ENCODE measurements at places on chromosomes 12 and 14. TPM values are rescaled to one million over a fixed set of nuclear protein-coding genes. Genes with fewer than 3 reads are reported as not detected.

GRCh38 chr12:9331218-9331626, 123.0 kb upstream of the PZP start:
- H3K27me3 ChIP-seq = no peaks in the 10 kb centered on the region
- no peaks in the 10 kb centered on the region for H3K36me3 ChIP-seq
- peak; percentile 66 for DNase-seq
- H3K27ac ChIP-seq = no peak overlapping the region

- H3K4me3 ChIP-seq = no peak overlapping the region
- no peak for DNase-seq
- H3K36me3 ChIP-seq = no peaks in the 10 kb centered on the region
- no peak overlapping the region for H3K27ac ChIP-seq
- H3K4me1 ChIP-seq = peaks cover 5% of the 10 kb centered on the region
- H3K27me3 ChIP-seq = no peaks in the 10 kb centered on the region
Measured at GRCh38 chr12:2402073-2402579, 349.3 kb downstream of the CACNA1C start.

- no peak overlapping the region for H3K27ac ChIP-seq
- no peaks in the 10 kb centered on the region for H3K4me1 ChIP-seq
- no peaks in the 10 kb centered on the region for H3K27me3 ChIP-seq
- H3K36me3 ChIP-seq = no peaks in the 10 kb centered on the region
- no peak for DNase-seq
Measured at GRCh38 chr14:68619790-68620574, 172.9 kb downstream of the ZFP36L1 start.

- H3K4me3 ChIP-seq = no peak overlapping the region
- no peaks in the 10 kb centered on the region for H3K36me3 ChIP-seq
- DNase-seq = no peak
Measured at GRCh38 chr12:75917715-75918114, 113.9 kb downstream of the PHLDA1 start.

GRCh38 chr12:71237128-71237527, 79.3 kb upstream of the TSPAN8 start:
- DNase-seq = no peak
- no peaks in the 10 kb centered on the region for H3K36me3 ChIP-seq
- H3K4me1 ChIP-seq = no peaks in the 10 kb centered on the region
- H3K4me3 ChIP-seq = no peak overlapping the region
- H3K27me3 ChIP-seq = no peaks in the 10 kb centered on the region
- H3K27ac ChIP-seq = no peak overlapping the region

DNA sequence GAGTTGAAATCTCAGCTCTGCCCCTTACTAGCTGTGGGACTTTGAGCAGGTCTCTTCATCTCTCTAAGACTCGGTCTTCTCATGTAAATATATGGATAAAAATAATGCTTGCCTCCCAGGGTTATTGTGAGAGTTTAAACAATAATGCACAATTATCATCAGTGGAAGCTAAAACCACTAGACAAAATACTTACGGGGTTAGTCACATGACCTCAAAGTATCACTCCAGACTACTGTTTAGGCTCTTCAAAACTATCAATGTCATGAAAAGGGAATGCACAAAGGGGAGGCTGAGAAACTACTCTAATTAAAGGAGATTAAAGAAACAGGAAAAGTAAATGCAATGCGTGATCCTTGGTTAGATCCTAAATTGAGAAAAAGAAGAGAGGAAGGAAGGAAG, 24.5 kb upstream of the TSPAN11 start:
- no peak overlapping the region for H3K27ac ChIP-seq
- no peaks in the 10 kb centered on the region for H3K4me1 ChIP-seq
- H3K4me3 ChIP-seq = no peak overlapping the region
- H3K36me3 ChIP-seq = no peaks in the 10 kb centered on the region
- no peaks in the 10 kb centered on the region for H3K27me3 ChIP-seq

DNA sequence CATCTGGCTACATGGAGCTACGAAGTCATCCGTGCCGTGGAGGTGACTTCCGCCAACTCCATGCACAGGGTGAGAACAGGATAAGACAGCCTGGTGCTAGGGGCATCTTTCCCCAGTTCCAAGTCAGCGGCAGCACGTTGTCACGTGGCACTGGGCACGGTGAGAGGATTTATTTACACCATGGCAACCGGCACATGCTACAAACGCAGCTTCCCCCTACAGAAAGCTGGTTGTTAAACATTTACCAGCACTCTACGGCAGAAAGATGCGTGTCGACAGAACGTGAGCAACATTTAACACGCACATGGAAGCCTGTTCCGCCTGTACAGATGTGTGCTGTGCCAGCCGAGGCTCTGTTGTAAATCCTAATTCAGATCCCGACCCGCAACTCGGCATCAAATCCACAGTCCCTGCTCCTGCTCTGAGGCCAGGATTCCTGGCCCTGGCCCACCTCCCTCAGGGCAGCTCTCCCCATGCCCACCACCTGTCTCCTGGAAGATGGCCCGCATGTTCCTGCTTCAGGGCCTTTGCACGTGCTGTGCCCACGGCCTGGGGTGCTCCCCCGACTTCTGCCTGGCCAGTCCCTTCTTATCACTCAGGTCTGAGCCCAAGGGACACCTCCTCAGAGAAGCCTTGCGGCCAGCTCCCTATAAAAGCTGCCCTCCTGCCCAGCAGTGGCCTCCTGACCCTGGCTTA, 114.1 kb downstream of the RFLNA start:
- no peaks in the 10 kb centered on the region for H3K27me3 ChIP-seq
- no peak overlapping the region for H3K27ac ChIP-seq
- no peak for DNase-seq
- H3K36me3 ChIP-seq = peaks cover 70% of the 10 kb centered on the region

Gene NPFF
- 0.38 TPM for total RNA-seq

Gene RGS6
- 0.28 TPM for total RNA-seq

All from thymus (tissue), 14 donors.